IPS-NIHi11 (cell line): ENCODE measurements at places on chromosomes 12 and 14.

GRCh38 chr12:129987841-129988240, 84.0 kb upstream of the TMEM132D start:
- DNase-seq: no peak

DNA sequence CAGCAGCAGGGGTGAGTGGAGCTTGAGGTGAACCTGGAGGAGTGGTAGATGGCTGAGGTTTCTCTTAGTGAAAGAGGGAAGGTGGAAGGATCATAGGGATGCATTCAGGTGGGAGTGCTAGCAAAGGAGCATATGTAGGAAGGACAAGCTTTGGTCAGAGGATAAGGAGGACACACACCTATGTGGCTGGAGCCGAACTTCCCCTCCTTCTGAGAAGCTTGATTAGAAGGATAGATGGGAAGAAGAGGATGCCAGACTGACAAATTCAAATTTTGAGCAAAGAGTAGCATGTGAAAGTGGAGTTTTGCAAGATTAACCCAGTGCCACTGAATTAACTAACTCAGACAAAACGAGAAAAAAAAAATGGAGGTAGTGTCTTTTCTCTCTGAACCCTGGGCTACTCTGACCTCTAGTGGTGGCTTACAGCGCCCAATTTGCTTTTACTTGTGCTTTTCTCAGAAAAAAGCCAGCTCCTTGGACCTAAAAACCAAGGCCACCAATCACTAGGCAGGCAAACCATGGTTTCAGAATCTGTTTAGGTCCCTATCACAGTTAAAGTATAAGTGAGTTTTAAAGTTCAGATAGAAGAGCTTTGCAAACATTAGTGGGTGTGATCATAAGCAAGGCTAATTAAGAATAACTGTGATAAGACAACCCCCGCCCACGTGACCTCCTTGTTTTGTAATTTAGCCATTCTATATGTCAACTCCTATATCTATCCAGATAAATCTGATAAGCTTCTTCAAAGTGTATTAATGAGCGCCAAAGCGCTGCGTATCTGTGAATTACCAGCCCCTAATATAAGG, 15.5 kb downstream of the EMP1 start:
- peak; percentile 71 for DNase-seq

DNA sequence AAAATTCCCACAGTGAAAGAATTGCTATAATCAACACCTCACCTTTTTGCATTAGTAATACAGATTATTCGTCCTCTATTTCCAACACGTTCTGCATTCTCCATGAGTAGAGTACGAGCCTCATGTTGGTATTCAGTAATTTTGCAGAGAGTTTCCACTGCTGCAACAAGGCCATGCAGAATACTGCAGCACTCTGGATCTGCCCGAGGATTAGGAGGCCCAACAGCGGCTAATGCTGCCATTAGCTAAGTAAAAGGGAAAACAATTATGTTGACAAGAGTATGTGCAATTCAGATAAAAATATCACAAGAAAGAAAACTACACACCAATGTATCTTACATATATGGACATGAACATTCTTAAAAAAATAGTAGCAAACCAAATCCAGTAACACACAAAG, 9.1 kb downstream of the INTS13 start:
- no peak for DNase-seq

- DNase-seq: no peak
These were observed 88.0 kb downstream of the OSBPL8 start for GRCh38 chr12:76471579-76471978.

DNA sequence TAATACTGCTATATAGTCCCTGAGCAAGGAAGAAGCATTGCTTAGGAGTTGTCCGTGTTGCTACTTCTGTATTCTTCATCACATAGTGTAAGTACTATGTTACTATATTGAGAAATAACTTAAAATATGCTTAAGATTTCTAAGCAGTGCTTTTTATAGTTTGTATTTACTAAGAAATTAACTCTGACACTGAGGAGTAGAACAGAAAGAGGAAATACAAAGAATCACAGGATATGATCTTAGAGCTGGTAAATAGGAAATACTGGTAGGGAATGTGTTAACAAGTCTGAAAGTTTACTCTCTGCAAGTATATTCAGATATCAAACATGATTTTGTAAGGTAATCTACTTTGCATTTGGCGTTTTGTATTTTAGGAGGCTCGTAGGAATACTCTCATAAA, 15.5 kb downstream of the XPOT start:
- no peak for DNase-seq

- no peak for DNase-seq
These were observed 41.2 kb upstream of the BCL11B start for GRCh38 chr14:99313234-99313633.

GRCh38 chr12:3446235-3446634, 44.8 kb upstream of the PRMT8 start:
- DNase-seq: no peak

GRCh38 chr12:100982511-100983183, 188.1 kb downstream of the ANO4 start:
- DNase-seq: no peak

GRCh38 chr12:65945457-65945856, 121.2 kb downstream of the HMGA2 start:
- no peak for DNase-seq

DNA sequence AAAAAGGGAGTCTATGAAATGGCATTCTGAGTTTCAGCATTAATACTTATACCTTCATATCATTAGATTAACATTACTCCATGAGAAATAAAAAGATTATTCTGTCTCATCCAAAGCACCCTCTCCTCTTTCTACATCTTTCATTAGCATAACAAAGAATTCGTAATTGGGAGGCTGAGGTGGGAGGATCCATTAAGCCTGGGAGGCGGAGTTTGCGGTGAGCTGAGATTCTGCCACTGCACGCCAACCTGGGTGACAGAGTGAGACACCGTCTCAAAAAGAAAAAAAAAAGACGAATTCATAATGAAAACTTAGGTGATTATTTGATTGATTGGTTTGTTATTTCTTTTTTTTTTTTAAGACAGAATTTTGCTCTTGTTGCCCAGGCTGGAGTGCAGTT, 1.8 kb upstream of the CDK17 start:
- DNase-seq: no peak

- peak; percentile 91 for DNase-seq
These were observed 16.4 kb downstream of the LRCOL1 start for GRCh38 chr12:132593938-132594358.

DNA sequence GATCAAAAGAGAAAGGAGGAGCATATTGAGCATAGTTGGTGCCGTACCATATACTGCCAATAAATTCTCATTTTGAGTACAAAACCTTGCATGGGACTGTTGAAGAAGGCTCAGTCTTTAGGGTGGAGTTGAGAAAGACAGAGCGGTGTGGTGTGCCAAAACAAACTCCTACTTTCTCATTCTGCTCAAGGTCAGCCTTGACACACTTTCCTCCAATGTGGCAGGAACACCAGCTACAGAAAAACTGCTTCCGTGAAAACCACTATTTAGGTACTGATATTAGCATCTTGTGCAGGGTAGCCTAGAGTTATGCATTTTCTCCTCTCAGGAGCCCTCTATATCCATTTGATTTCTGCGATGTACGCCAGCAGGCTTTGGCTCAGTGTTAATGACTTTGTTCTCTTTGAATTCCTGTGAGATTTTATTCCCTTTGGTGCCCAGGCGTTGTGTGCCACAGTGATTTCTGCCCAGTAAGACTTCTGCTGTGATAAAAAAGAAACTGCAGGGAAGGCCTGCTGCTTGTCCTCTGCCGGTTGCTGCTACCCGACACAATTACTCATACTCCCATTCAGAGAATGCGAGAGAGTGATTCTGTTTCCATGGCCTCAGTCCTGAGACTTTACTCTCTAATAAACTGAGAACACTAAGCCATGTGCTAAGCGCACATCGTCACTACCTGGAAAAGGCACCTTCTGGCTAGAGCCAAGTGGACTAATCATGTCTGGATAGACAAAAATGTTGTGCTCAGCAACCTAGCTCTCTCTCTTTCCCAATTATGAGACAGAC, 88.3 kb upstream of the MDM1 start:
- DNase-seq: no peak

- peak; percentile 68 for DNase-seq
These were observed 3.6 kb upstream of the BATF start for GRCh38 chr14:75518625-75519024.

GRCh38 chr12:80565271-80565670, 121.2 kb downstream of the PTPRQ start:
- DNase-seq: no peak

GRCh38 chr14:90820958-90821357, 4.7 kb upstream of the TTC7B start:
- no peak for DNase-seq

DNA sequence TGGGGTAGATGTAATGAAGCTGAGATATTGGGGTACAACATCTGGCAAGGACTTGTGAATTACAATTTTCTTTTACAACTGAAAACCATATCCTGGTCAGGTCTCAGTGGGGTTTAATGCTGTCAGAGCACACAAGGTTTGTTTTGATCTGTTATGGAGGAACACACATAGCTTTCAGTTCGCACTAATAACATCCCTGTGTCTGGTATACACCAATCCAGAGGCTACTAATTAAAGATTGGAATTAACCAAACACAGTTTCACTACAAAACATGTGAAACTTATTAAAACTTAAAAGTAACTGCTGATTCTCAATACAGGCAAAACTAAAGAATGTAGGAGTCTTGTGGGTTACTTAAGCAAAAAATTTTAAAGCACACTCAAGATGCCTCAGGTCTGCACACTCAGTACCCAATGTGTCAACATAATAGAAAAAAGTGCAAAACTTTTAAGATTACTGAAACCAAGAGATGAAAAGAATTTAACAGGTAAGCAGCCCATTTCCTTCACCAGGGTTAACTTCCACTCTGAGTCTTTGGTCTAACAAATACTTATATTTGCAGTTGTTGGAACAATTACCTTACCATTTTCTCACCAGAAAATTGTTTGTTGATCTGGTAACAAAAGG, 77.4 kb downstream of the LLPH start:
- DNase-seq: no peak

GRCh38 chr12:47885012-47885501, 19.7 kb downstream of the VDR start:
- no peak for DNase-seq

DNA sequence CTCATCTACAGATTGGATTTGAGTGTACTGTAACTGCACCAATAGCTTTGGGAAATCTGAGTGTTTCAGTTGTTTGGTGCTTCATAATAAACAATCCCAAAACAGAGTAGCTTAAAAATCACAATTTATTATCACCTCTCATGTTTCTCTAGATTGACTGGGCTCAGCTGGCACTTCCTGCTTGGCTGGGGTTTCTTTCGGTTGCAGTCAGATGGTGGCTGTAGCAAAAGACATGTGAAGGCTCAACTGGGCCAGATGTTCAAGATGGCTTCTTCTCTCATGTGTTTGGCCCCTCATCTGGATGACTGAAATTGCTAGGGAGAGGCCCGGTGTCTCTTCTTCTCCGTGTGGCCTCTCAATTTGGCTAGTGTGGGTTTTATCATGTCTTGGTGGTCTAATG, 12.1 kb upstream of the BMP4 start:
- no peak for DNase-seq

- peak; percentile 72 for DNase-seq
These were observed 33.4 kb upstream of the RNASE3 start for GRCh38 chr14:20857630-20858261.

DNA sequence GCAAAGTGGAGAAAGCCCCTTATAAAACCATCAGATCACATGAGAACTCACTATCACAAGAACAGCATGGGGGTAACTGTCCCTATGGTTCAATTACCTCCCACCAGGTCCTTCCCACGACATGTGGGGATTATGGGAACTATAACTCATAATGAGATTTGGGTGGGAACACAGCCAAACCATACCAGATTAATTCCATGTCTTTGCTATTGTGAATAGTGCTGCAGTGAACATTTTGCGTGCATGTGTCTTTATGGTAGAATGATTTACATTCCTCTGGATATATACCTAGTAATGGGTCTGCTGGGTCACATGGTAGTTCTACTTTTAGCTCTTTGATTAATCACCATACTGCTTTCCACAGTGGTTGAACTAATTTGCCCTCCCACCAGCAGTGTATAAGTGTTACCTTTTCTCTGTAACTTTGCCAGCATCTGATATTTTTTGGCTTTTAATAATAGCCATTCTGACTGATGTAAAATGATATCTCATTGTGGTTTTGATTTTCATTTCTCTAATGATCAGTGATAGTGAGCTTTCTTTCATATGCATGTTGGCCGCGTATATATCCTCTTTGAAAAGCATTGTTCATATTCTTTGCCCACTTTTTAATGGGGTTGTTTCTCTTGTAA, 29.7 kb upstream of the SAV1 start:
- no peak for DNase-seq

DNA sequence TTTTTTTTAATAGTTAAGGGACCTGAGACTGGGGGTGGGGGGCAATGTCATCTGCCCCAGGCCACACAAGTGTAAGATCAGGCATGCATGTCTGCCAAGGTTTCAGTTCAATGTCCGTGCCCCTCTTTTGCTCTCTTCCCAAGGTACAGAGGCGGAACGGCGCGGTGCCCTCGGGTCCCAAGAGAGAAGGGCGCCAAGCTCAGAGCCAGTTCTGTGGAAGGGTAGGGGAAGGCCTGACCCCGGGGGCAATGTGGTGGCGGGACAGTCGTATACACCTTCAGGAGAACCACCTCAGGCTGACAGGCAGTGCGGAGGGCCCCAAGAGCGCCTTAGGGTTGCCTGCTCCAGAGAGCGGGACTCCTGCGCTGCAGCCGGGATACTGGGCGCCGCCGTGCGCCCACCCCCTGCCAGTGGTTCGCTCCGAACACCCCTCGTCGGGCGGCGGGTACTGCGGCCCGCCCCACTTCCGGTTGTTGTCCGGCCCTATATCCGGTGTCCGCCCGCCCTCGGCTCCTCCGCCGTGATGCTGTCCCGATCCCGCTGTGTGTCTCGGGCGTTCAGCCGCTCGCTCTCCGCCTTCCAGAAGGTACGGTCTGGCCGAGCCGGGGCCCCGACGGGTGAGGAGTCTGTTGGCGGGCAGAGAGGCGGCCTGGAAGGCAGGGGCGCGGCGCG, at the start of gene DLST:
TSS of gene DLST (plus strand) at position 486 of the 672 bp plus-strand sequence. CDS start at position 524, 38 bp downstream.
- DNase-seq: peak; percentile 98

- no peak for DNase-seq
These were observed 14.4 kb downstream of the ANHX start for GRCh38 chr12:133221241-133221640.

DNA sequence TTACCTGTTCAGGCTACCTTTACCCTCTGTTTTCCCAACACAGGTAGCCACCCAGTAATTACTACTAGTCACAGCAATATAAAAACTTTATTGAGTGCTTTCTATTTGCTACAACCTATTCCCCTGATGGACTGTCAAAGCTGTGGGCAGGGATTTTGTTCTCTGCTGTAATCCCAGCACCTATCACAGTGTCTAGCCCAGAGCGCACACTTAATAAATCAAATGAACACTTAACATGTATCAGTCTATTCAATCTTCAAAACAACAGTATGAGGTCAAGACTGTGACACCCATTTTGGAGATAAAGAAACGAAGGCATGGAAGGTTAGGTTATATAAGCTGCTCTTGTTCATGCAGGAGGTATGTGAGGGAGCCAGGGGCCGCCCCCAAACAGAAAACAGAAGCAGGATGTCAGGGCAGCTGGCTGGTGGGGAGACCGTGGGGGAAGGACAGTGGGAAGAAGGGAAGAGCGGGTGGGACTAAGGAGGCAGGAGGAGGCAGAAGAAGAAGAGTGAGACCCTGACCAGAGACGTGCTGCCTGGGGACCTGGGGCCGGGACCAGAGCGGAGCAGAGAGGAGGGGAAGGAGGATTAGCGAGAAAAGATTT, 1.7 kb downstream of the TNFRSF1A start:
- no peak for DNase-seq
